Effector memory CD8-positive, alpha-beta T cell (primary cell): ENCODE measurements at places on chromosomes 1 and 21.
A peak's percentile ranks its signal among the peaks of the same experiment; 100 is the strongest.

DNA sequence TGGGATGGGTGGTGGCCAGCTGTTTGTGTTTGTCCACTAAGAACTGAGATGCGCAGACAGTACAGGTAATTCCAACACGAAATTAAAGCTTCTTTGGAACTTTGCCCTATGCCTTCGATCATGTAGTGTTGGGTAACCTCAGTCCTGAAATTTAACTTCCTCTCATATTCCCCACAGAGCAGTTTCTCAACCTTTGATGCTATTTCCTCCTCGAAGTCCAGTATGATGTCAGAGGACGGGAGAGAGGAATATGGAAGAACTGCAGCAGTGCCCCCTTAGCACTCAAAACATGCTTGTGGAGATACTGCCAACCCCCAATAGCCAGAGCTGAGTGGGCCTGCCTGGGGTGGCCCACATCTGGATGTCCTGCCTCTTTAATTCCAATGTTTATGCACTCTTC lies 3.6 kb downstream of the LPAR3 start:
- H3K4me1 ChIP-seq: peaks cover 18% of the 10 kb centered on the region
- H3K4me3 ChIP-seq: no peak overlapping the region
- H3K36me3 ChIP-seq: peaks cover 3% of the 10 kb centered on the region
- no peak overlapping the region for H3K27ac ChIP-seq
- DNase-seq: no peak

GRCh38 chr1:12407050-12407961 lies 177.5 kb downstream of the VPS13D start:
- peaks cover 2% of the 10 kb centered on the region for H3K4me1 ChIP-seq
- H3K27me3 ChIP-seq: no peaks in the 10 kb centered on the region
- no peak overlapping the region for H3K4me3 ChIP-seq
- H3K36me3 ChIP-seq: peaks cover 27% of the 10 kb centered on the region

GRCh38 chr1:188402986-188403385 lies 1574.2 kb downstream of the PLA2G4A start:
- no peak overlapping the region for H3K4me3 ChIP-seq
- H3K36me3 ChIP-seq: no peaks in the 10 kb centered on the region
- H3K27ac ChIP-seq: no peak overlapping the region
- H3K27me3 ChIP-seq: no peaks in the 10 kb centered on the region
- no peaks in the 10 kb centered on the region for H3K4me1 ChIP-seq

DNA sequence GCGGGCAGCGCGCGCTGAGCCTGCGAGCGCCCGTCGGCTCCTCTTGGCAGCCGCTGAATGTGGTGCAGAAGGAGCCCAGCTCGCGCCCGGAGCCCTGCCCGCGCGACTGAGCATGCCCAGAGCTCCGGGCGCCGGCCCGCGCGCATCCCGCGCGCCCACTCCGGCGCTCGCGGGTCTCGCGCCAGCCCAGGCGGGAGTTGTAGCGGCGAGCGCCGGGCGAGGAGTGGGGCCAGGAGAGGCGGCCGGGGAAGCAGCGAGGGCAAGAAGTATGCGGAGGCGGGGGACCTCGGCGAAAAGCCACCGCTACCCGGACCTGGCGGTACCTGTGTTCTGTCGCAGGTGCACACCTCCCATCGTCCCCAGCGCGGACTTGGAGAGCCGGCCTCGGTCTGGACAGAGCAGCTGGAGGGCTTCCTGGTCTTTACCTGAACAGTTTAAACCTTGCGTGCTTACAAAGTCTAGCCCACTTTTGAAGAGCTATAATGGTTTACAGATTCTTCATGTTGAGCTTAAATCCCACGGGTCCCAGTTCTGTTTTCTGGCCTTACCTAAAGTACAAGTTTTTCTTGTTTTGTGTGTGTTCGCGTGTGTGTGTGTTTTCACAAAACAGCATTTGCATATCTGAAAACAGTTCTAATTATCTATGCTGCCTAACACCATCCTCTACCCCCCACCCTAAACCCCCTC lies at the start of gene DDAH1:
Gene DDAH1, minus strand, starts transcription at position 61 of the 687 bp plus-strand sequence. CDS start 114 bp downstream, outside the sequence.
- H3K4me1 ChIP-seq: peaks cover 4% of the 10 kb centered on the region
- H3K4me3 ChIP-seq: peak within 1 kb of the TSS; percentile 10
- DNase-seq: no peak
- no peak within 1 kb of the TSS for H3K27ac ChIP-seq

DNA sequence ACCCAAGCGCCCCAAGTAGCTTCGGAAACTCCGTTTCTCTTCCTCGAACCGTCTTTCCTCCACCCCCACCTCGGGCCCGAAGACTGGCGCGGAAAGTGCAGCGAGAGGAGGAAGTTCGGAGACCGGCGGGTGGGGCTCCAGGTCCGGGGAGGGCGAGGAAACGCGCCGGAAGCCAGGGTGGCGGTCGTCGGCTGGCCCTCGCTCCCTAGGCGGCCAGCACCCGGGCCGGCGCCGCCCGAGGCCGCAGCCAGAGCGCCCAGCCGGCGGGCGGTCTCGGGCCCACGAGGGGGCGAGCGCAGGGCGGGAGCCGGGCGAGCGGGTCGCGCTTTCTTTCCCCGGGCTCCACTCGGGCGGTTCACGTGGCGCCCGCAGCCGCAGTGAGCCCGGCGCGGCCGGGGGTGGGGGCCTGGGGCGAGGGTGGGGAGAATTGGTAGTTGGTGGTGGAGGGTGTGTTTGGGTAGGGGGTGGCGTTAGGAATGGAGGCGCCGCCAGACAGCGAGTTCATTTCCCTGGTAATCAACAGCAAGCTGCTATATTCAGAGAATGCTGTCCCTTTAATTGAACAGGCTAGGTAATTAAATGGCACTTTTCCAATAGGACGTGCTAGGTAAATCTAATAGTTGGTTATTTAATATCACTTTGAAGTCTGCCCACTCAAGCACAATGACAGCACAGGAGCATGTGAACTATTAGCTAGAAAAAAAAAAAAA lies 6.7 kb downstream of the LMO4 start:
- peak overlapping the region; percentile 98 for H3K4me3 ChIP-seq
- DNase-seq: peak; percentile 49
- no peaks in the 10 kb centered on the region for H3K27me3 ChIP-seq
- peaks cover 31% of the 10 kb centered on the region for H3K36me3 ChIP-seq

- no peaks in the 10 kb centered on the region for H3K36me3 ChIP-seq
- no peak overlapping the region for H3K27ac ChIP-seq
- H3K4me1 ChIP-seq: peaks cover 12% of the 10 kb centered on the region
- H3K4me3 ChIP-seq: no peak overlapping the region
- H3K27me3 ChIP-seq: no peaks in the 10 kb centered on the region
These were observed 3.0 kb upstream of the C1orf159 start for GRCh38 chr1:1118876-1119220.

DNA sequence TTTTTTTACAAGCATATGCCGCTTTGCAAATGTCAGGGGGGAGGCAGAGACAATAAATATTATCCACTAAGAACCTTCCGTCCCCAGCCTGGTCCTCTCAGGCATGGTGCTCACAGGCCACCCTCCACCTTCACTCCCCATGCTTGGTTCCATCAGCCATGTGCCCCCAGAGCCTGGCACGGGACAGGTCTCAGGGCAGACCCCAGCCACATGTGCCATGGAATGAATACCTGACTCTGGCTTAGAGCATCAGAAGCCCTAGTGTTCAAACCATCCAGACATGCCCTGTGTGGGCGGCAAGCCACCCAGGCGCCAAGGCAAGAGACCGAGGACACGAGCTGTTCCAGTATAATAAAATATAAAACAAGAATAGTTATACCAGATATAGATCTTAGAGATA lies 5.4 kb downstream of the LSS start:
- peaks cover 14% of the 10 kb centered on the region for H3K36me3 ChIP-seq
- no peak overlapping the region for H3K4me3 ChIP-seq
- no peaks in the 10 kb centered on the region for H3K27me3 ChIP-seq
- peaks cover 36% of the 10 kb centered on the region for H3K4me1 ChIP-seq
- no peak for DNase-seq
- H3K27ac ChIP-seq: peak overlapping the region; percentile 85

GRCh38 chr1:6859415-6860343 lies 74.4 kb downstream of the CAMTA1 start:
- H3K4me3 ChIP-seq: no peak overlapping the region
- DNase-seq: no peak
- H3K27me3 ChIP-seq: no peaks in the 10 kb centered on the region
- H3K27ac ChIP-seq: no peak overlapping the region

GRCh38 chr1:176193663-176194062 lies 13.4 kb downstream of the COP1 start:
- peak overlapping the region; percentile 8 for H3K4me3 ChIP-seq
- peaks cover 7% of the 10 kb centered on the region for H3K36me3 ChIP-seq
- H3K27ac ChIP-seq: no peak overlapping the region
- H3K27me3 ChIP-seq: no peaks in the 10 kb centered on the region
- DNase-seq: no peak

- no peak overlapping the region for H3K4me3 ChIP-seq
- no peak overlapping the region for H3K27ac ChIP-seq
- H3K27me3 ChIP-seq: no peaks in the 10 kb centered on the region
- DNase-seq: no peak
- no peaks in the 10 kb centered on the region for H3K4me1 ChIP-seq
These were observed 170.8 kb downstream of the PLA2G4A start for GRCh38 chr1:186999506-186999905.

- peaks cover 58% of the 10 kb centered on the region for H3K4me1 ChIP-seq
- H3K27ac ChIP-seq: peak overlapping the region; percentile 99
- H3K36me3 ChIP-seq: peaks cover 38% of the 10 kb centered on the region
- peak; percentile 75 for DNase-seq
- H3K4me3 ChIP-seq: peak overlapping the region; percentile 83
These were observed 18.0 kb upstream of the BTG2 start for GRCh38 chr1:203287109-203287893.
